ENCODE measurements at places on chromosomes 3 and 15.

GRCh38 chr15:29222129-29222853, 47.3 kb downstream of the NSMCE3 start:
- H3K4me1 ChIP-seq, result no peaks in the 10 kb centered on the region
- H3K27ac ChIP-seq, result no peak overlapping the region
- peaks cover 4% of the 10 kb centered on the region for H3K27me3 ChIP-seq
- H3K36me3 ChIP-seq, result no peaks in the 10 kb centered on the region

- H3K36me3 ChIP-seq, result no peaks in the 10 kb centered on the region
- no peak for DNase-seq
- H3K4me1 ChIP-seq, result no peaks in the 10 kb centered on the region
- no peak overlapping the region for H3K4me3 ChIP-seq
- H3K27me3 ChIP-seq, result no peaks in the 10 kb centered on the region
- H3K27ac ChIP-seq, result no peak overlapping the region
These were observed 132.2 kb downstream of the OSBPL10 start for GRCh38 chr3:31848911-31849310.

GRCh38 chr15:63277893-63278456, 570 bp downstream of the APH1B start:
- peak overlapping the region; percentile 42 for H3K4me3 ChIP-seq
- H3K36me3 ChIP-seq, result peaks cover 3% of the 10 kb centered on the region
- H3K4me1 ChIP-seq, result peaks cover 32% of the 10 kb centered on the region

- H3K4me1 ChIP-seq, result no peaks in the 10 kb centered on the region
- H3K4me3 ChIP-seq, result no peak overlapping the region
- no peak for DNase-seq
These were observed 394.9 kb downstream of the LSAMP start for GRCh38 chr3:116050311-116050915.

GRCh38 chr3:171028025-171028778, 1.7 kb upstream of the SLC2A2 start:
- no peak overlapping the region for H3K4me3 ChIP-seq
- H3K36me3 ChIP-seq, result no peaks in the 10 kb centered on the region
- peaks cover 3% of the 10 kb centered on the region for H3K27me3 ChIP-seq
- no peak overlapping the region for H3K27ac ChIP-seq
- H3K4me1 ChIP-seq, result no peaks in the 10 kb centered on the region

- H3K4me3 ChIP-seq, result no peak overlapping the region
- peaks cover 4% of the 10 kb centered on the region for H3K36me3 ChIP-seq
- no peaks in the 10 kb centered on the region for H3K27me3 ChIP-seq
- H3K4me1 ChIP-seq, result peaks cover 17% of the 10 kb centered on the region
- no peak overlapping the region for H3K27ac ChIP-seq
These were observed 84.9 kb downstream of the TBC1D2B start for GRCh38 chr15:77992356-77993222.

- no peak overlapping the region for H3K4me3 ChIP-seq
- H3K36me3 ChIP-seq, result no peaks in the 10 kb centered on the region
- H3K4me1 ChIP-seq, result no peaks in the 10 kb centered on the region
- no peak overlapping the region for H3K27ac ChIP-seq
- H3K27me3 ChIP-seq, result no peaks in the 10 kb centered on the region
- no peak for DNase-seq
These were observed 6.6 kb upstream of the ITIH3 start for GRCh38 chr3:52787672-52788625.

DNA sequence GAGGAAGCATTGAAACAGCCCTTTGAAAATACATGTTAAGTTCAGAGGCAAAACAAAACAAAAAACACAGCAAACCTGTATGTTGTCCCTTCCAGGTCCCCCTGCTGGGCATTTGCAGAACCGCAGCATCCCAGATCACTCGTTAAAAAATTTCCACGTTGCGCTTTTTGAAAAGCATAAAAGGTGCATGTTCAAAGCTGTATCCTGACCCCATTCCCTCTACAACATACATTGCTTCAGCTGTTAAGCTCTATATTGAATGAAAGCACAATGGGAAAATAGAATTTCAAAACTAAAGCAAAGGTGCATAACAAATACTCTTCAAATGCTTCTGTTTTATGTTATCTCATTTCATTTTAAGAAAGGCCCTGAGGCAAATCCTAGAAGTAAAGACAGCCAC, 328.3 kb downstream of the THSD4 start:
- no peaks in the 10 kb centered on the region for H3K27me3 ChIP-seq
- DNase-seq, result peak; percentile 42
- no peak overlapping the region for H3K27ac ChIP-seq

GRCh38 chr15:63191895-63192618, 2.7 kb downstream of the RAB8B start:
- H3K27ac ChIP-seq, result peak overlapping the region; percentile 93
- peaks cover 71% of the 10 kb centered on the region for H3K4me1 ChIP-seq
- H3K36me3 ChIP-seq, result no peaks in the 10 kb centered on the region
- no peaks in the 10 kb centered on the region for H3K27me3 ChIP-seq
- H3K4me3 ChIP-seq, result no peak overlapping the region

DNA sequence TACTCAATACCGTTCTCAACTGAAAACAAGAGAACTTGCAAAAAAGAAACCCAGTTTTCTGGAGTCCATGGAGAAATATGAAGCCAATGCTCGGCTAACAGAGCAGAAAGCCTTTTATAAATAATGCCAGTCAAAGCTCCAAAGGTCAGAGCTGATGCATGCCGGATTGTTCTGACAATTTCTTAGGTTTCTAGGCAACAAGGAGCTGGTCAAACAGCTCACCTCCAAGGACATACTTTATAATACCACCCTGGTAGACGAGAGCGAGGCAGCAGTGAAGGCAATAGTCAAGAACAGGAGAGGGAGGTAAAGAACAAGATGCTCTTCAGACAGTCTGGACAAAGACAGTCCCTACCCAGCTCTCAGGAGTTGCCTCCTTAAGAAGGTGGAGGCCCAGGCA, 111.1 kb downstream of the UBE3A start:
- no peak overlapping the region for H3K27ac ChIP-seq
- H3K27me3 ChIP-seq, result no peaks in the 10 kb centered on the region
- H3K4me3 ChIP-seq, result no peak overlapping the region
- no peak for DNase-seq

GRCh38 chr3:141063831-141064230, 12.7 kb downstream of the SPSB4 start:
- no peak overlapping the region for H3K4me3 ChIP-seq
- DNase-seq, result peak; percentile 77
- peak overlapping the region; percentile 80 for H3K27ac ChIP-seq
- H3K4me1 ChIP-seq, result peaks cover 29% of the 10 kb centered on the region
- H3K27me3 ChIP-seq, result no peaks in the 10 kb centered on the region
- H3K36me3 ChIP-seq, result peaks cover 35% of the 10 kb centered on the region

DNA sequence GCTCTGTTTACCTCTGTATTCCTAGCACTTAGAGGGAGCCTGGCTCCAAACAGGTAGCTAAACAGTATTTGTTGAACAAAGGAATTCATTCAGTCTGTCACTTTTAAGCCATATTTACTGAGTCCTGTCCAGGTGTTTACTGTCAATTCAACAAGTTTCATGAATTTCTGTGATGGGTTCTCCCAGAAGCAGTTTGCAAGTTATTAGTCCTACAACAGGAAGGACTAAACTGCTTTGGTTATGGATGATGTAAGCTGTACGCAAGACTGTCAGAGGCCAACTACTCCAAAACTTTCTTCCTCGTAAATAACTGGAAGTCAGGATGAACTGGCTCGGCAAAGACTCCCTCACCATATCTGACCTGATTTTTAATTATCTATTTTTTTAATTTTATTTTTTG, 25.1 kb downstream of the STIMATE start:
- DNase-seq, result no peak
- no peak overlapping the region for H3K4me3 ChIP-seq
- peak overlapping the region; percentile 50 for H3K27ac ChIP-seq
- peaks cover 12% of the 10 kb centered on the region for H3K4me1 ChIP-seq

Measured in DND-41 (cell line).